Activated CD8-positive, alpha-beta T cell treated with anti-CD3 and anti-CD28 coated beads, Interleukin-2, amount 10 ng/mL, durations not matched to agents 7 days and 5 days (primary cell): ENCODE measurements at places on chromosomes 12 and 14. TPM values are rescaled to one million over a fixed set of nuclear protein-coding genes. Genes with fewer than 3 reads are reported as not detected.

- DNase-seq = no peak
These were observed 18.5 kb downstream of the MAP3K12 start for GRCh38 chr12:53480491-53481442.

- DNase-seq = no peak
These were observed 225.5 kb downstream of the ERC1 start for GRCh38 chr12:1216560-1216959.

GRCh38 chr12:6722863-6723262 is 983 bp upstream of the COPS7A start:
- DNase-seq = no peak

- no peak for DNase-seq
These were observed 1.5 kb downstream of the COX16 start for GRCh38 chr14:70357985-70358384.

GRCh38 chr12:54032086-54032619 is 697 bp upstream of the HOXC5 start:
- no peak for DNase-seq

The GPR137C gene
- 0.73 TPM for total RNA-seq

DNA sequence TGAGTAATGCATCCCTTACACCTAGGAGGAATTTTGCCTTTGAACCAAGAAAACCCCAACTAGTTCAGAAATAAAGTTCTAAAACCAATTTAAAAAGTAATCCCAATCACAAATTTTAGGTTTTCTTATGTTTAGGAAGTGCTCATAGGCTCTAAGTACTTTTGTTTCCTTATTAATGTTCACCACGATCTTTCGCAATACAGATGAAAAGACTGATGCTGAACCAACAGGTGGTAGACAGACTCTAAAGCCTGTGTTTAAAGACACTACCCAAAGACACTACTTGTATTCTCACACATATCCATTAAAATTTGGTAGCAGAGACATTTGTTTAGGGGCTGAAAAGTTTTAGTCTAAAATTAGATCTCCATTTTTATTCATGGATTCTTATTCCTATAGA is 10.6 kb upstream of the PHLDA1 start:
- DNase-seq = no peak

The ADCY4 gene
- total RNA-seq = 3.4 TPM

DNA sequence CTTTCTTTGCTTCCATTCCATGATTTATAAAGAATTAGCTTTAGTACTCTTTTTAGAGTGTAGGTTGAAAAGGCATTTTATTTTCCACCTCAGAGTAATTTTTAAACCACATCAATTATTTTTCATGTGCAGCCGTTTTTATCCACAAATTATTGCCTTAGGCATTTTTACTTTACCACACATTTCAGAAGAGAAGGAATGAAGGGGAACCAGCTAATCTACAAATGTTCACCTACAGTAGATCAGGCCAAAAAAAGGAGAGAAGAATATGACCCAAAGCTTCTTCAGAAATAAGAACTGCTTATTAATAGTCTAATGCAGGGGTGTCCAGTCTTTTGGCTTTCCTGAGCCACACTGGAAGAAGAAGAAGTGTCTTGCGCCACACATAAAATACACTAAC is 19.8 kb upstream of the NTN4 start:
- no peak for DNase-seq

The IL31 gene
- not detected for total RNA-seq

DNA sequence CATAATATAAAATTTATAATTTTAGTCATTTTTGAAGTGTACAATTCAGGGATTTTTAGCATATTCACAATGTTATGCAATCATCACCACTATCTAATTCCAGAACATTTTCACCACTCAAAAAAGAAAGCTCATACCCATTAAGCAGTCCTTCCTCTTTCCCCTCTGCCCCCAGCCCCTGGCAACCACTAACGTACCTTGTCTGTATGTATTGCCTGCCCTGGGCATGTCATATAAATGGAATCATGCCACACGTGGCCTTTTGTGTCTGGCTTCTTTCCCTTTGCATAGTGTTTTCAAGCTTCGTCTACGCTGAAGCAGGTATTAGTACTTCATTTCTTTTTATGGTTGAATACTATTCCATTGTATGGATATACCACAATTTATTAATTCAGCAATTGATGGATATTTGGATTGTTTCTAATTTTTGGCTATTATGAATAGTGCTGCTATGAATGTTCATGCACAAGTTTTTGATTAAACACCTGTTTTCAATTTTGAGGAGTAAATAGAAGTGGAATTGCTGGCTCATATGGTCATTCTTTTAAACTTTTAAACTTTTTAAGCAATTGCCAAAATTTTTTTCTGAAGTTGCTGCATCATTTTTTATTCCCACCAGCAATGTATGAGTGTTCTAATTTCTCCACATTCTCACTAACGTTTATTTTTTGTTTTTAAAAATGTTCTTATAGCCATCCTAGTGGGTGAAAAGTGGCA is 1.6 kb upstream of the SSTR1 start:
- no peak for DNase-seq

DNA sequence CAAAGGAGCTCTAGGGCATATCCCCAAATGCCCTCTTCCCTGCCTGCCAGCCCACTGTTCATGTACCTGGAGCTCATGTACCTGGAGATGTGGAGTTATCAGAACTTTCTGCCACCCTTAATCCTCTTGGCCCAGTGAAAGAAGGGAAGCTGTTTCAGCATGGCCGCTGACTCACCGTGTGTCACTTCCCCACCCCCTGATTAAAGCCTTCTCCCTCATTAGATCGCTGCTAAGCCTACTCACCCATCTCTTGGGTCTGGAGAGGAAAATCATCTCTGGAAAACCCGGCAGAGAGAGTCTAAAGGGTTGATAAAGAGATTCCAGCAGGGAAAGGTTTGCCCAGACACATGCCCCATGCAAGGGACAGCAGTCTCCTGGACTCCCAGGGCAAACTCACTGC is 4.5 kb upstream of the LTBP2 start:
- no peak for DNase-seq

DNA sequence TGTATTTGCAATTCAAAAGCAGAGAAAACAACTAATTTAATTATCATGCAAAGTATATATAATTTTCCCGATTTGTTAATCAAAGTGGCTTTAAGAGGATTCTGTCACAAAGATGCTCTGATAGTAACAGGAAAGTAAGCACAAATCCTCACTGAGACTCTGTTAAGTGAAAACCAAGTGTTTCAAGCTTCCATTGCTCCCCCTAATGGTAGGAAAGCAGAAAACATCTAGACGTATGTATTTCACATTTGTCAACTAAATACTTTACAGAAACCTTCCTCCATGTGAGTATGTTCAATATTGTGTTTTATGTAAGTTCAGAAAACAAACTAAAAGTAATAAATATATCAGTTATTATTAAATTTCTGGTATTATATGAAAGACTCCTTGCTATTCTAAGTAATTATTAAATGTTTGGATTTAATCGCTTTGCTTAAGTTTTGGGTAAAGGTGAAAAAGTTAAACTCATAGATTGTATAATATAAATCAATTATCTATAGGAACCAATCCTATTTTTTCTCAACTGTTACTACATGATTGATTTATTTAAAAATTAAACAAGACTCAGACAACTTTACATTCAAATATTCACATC is 1.5 kb upstream of the NTS start:
- DNase-seq = no peak

The TBX3 gene
- total RNA-seq = not detected

The RNASE1 gene
- total RNA-seq = not detected

DNA sequence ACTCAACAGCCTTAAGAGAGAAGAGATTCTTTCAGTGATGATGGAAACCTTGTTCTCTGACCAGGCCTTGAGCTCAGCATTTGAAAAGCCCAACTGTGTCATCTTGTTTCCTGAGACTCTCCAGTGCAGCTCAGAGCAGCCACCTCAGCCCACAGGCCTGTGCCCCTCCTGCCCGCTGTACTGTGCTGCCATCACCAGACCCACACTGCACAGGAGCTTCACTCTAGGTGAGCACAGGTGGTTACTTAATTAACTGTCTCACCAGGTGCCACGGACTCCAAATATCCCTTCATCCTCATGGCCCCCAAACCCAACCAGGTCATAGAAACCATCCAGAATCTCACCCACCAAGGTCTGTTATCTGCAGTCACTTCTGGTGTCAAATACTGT is 51.3 kb downstream of the JAG2 start:
- DNase-seq = peak; percentile 7

The POTEM gene
- not detected for total RNA-seq

DNA sequence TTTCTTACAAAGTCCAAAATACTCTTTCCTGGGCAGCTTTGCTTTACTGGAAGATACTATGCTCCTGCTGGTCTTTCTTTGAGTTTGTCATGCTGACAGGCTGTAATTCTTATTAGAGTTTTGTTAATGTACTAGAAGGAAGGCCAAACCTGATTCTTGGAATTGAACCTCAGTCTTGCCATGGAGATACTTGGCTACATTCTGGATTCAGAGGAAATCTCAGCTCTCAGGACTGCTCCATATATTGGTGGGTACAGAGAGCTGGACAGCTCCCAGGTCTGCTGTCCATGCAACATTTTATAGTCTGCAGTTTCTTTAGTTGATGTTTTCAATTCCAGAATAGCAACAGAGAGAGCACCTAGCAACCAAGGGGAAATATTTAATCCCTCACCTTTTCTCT is 363.1 kb upstream of the STXBP6 start:
- no peak for DNase-seq

- DNase-seq = no peak
These were observed 16.4 kb upstream of the PRKD1 start for GRCh38 chr14:29944091-29944490.

The PTPN21 gene
- not detected for total RNA-seq

- DNase-seq = no peak
These were observed 32.4 kb downstream of the PRPF40B start for GRCh38 chr12:49655595-49656236.

The KRT3 gene
- total RNA-seq = not detected

DNA sequence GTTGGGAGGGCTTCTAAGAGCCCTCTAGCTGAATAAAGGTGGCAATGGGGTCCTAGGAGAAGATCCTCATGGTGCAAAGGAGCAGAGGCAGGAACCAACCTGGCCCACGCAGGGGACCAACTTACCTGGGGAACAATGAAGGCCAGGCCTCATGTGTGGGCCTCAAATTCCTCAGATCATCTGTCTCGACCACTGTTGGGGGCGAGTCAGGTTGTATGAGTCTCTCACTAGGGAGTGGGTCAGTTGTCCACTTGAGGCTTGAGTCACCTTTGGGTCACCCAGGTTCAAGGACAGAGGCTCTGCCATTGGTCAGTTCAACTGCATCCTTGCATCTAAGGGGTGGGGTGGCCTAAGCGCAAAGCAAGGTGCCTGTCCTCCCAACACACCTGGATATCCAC is 43.7 kb upstream of the BDKRB2 start:
- no peak for DNase-seq

The DLGAP5 gene
- total RNA-seq = 112 TPM

The RASSF9 gene
- total RNA-seq = not detected

The PLA2G1B gene
- total RNA-seq = not detected

- no peak for DNase-seq
These were observed 38.5 kb downstream of the SLC38A1 start for GRCh38 chr12:46230306-46230705.

DNA sequence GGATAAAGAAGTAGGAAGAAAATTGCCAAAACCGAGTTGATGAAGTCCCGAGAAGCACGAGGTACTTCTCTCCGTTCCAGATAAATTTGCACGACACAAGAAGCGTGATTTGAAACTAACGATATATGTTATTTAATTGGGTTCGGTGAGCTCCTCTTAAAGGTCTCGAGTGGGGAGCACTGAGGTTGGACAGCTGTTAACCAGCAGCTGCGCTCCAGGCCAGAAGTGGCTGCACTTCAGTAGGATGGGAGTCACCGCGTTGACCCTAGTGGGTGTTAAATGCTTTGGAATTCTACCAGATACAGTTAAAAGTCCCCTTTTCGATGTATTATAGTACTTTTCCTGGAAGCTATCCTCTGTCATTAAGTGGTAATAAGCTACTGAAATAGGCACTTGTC is 953 bp upstream of the DCAF5 start:
- DNase-seq = no peak

GRCh38 chr14:85315733-85316290 is 214.1 kb upstream of the FLRT2 start:
- no peak for DNase-seq
